ENCODE measurements at places on chromosomes 2 and 18.

DNA sequence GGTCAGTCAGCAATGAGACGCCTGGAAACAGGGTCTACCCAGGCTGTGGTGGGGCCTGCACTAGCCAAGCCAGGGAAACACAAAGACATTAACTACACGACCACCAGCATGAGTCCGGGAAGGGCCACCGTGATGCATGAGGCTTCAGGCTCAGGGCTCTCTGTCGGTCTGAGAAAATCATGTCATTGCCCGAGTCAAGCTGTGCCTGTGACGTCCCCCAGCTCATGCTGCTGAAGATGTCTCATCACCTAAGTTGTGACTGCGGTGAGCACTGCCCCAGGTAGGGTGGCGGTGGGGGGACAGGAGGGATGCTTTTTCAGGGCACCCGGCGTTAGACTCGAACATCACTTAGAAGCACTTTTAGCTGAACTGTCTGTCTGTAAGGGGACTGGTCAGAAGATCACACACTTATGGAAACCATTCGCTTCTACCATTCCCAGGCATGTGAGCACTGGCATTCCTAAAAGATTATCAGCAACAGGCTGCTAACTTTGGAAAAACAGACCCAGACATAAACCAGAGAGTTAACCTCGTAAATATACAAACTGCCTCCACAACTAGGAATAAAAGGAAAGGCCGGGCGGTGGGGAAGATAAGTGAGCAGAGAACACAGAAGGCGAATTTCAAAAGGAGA is 234.5 kb downstream of the HDAC4 start:
- DNase-seq = no peak

GRCh38 chr2:238938401-238939055 is 90.6 kb downstream of the TWIST2 start:
- no peak for DNase-seq

DNA sequence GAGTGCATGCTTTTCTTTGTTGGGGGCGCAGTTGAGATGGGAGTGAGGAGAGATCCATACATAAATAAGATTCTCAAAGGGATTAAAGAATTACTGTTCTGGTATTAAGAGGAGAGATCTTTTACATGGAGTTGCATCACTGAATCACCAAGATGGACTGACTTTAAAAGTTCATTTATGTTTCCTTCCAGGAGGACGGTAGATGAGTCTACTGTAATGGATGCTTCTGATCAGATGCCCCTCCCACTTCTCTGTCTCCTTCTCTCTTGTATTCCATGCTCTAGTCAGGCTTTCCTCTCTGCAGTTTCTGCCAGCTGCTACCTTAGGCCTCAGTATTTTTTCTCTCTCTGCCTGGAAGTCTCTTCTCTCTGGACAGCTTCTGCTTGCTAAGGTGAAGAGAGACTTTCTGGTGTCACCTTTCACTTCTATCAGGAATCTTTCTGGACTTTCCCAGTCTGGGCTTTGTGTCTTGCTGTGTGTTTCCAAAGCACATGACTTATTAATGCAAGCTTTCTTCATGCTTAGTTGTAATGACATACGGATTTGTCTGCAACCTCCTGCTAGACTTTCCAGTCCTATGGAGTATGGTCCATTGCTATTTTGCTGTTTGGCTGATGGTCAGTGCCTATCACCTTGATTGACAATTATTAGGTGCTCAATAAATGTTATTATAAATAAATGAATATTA is 23.6 kb downstream of the FAM171B start:
- DNase-seq = no peak

DNA sequence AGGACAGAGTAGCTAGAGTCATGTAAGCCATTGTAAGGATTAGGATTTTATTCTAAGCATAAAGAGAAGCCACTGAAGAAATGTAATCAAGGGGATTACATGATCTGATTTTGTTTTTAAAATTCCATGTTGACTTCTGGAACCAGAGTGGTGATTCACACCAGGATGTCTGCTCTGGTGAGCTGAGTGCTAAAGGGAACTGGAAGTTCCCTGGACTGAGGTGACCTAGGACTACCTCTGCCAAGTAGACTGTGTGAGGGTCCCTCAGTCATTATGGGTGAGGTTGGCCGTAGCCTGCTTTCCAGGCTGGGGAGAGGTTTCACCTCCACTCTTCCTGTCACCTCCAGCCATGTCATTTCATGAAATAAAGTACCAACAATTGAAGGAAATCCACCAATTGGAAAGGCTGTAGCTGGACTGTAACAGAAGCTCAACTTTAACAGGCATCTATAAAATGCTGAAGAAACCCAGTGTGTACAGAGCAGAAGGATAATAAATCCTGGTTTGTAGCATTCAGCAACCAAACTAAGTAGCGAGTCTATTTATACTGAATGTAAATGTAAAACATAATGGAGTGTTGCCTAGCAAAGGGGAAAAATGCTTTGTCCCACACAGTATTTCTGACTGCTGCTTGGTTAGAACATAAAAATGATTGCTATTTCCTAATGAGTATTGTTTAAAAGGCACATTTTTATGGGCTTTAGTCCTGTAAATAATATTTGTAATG is 507.4 kb upstream of the PKDCC start:
- no peak for DNase-seq

DNA sequence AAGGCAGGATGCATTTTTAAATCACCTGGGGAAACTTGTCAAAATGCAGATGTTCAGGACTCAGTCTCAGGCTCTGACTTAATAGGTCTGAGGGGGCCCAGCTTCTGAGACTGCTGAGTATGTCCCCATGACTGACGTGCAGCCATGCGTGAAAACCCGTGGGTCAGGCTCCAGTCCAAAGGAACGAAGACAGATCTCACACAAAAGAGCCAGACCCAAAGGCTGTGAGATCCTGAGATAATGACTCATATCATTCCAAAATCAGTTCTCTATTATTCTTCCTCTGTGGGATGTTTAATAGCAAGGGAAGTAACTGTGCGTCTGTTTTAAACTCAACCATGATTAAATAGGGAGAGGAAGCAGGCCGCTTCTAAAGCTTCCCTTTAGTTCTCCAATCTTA is 107.4 kb upstream of the ACAA2 start:
- DNase-seq = no peak

DNA sequence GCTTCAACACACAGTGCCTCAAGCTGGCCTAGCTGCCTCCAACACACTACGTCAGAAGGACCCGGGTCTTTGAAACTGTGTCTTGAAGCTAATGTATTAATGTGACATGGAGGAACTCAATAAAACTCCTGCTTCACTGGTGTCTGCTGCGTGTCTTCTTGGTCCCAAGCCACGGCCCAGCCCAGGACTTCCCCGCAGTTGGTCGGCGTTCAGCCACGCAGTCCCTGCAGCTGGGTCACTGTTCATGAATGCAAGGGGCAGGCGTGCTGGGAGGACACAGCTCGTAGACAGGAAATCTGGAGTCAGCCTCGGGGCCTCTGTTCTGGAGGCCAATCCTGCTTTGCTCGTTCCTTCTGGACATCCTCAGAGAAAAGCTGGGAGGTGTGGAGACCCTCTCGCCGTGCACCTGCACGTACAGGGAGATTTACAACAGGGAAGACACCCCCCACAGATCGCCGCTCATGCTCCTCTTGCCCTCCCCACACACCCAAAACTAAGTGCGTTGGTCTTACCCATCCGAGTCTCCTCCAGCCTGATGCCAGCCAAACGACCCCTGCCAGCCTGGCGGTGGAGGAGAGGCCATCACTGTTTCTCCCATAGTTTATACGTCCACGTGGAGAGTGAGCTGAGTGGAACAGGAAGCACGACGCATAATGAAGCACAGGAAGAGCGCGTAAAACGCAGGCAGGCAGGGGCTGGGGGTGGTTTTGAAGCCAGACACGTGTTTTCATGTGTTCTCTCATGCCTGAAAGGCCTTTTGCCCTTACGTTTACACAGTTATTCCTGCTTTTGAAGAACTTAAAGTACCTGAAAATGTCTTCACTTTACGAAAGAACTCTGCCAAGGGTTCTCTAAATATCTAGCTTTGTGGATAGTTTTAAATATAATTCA is 39.7 kb downstream of the ADI1 start:
- DNase-seq = no peak

DNA sequence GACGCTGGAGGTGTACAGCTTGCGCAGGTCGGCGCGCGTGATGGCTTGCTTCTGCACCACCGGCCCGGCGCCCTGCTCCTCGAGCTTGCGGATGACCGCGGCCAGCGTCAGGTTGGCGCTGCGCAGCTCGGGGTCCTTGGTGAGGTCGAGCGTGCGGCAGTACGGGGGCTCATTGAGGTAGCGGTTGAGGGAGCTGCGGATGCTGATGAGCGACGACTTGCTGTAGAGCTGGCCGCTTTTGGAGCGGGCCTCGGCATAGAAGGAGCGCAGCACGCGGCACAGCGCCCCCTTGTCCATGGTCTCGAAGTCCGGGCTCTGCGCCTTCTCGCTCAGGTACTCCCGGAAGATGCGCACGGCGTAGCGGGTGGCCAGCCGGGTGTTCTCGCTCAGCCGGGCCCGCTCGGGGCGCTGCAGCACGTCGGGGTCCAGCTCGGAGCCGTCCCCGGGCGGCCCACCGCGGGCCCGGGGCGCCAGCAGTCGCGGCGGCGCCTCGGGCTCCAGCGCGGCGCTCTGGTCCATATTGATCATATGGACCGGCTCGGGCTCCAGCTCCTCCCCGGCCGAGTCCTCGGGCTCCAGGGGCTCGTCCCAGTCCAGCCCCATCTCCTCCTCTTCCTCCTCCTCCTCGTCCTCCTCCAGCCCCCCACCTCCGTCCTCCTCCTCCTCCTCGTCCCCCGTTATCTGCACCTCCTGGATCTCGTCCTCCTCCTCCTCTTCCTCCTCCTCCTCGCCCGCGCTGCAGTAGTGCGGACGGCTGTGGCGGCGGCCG is 523 bp downstream of the KCTD1 start:
- DNase-seq = peak; percentile 88

GRCh38 chr18:33839452-33840211 is 261.6 kb downstream of the ASXL3 start:
- DNase-seq = peak; percentile 81

GRCh38 chr2:24164416-24164973 is 10.4 kb upstream of the FAM228A start:
- DNase-seq = no peak

GRCh38 chr2:620471-621302 is 56.5 kb downstream of the TMEM18 start:
- no peak for DNase-seq

DNA sequence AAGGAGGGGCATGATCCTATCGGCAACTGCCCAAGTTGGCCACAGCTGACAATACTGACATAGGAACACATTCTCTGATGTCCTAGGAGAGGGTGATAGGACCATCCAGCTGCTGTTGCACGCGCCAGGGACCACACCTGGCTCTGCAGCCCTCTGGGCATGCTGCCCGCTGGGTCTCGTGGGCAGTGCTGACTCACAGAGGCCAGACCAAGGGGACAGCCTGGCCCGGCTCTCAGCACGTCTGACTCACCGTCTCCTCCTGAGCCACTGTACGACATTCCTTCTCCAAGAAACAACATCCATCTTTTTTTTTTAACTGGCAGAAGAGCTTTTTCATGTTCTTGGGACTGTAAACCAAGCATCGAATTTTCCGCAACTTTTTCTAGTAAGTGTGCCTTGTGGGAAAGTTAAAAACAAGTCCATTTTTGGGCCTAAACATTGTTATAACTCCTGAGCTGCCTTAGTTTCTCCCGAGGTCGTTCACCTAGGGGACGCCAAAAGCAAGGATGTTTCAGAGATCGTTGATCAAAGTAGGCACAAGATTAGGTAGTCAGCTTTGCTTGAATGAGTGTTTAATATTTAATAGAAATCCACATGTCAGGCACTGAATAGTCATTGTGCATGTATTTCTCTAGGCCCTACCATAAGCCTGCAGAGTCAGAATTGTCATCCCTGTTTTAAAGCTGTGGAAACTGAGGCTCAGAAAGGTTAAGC is 100.3 kb downstream of the TTC32 start:
- DNase-seq = no peak

DNA sequence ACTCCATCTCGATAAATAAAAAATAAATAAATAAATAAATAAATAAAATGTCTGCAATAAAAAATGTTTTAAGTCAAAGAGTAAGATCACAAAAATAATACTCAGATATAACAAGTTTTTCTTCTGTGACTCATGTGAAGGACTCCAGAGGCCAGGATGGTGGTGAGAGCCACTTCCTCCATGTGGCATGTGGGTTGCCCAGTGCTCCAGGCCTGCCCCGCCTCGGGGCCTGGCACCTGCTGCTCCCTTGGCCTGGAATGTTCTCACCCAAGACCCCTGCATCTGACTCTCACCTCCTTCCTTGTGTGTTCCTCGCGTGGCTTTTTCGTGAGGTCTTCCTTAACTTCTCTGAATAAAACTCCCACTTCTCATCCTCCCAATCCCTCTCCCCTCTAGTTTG is 77.4 kb upstream of the LDLRAD4 start:
- no peak for DNase-seq

- DNase-seq = no peak
These were observed 794 bp downstream of the NOTO start for GRCh38 chr2:73203055-73203681.

DNA sequence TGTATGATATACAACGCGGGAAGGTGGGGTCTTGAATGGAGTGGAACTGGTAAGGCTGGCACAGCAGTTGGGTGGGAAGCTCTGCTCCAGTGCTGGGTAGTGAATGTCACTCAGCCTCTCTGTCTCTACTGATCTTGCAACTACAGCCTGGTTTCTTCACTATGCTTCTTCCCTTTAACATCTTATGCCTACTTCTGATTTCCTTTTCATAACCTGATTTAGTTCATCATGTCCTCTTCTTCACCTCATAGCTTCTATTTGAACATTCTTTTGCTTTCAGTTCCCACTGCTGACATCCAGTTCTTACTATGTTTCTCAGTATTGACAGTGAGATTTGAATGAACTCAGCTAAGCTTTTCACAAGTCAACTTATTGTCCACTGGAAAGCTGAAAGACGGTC is 286.2 kb downstream of the ARL6IP6 start:
- DNase-seq = no peak

DNA sequence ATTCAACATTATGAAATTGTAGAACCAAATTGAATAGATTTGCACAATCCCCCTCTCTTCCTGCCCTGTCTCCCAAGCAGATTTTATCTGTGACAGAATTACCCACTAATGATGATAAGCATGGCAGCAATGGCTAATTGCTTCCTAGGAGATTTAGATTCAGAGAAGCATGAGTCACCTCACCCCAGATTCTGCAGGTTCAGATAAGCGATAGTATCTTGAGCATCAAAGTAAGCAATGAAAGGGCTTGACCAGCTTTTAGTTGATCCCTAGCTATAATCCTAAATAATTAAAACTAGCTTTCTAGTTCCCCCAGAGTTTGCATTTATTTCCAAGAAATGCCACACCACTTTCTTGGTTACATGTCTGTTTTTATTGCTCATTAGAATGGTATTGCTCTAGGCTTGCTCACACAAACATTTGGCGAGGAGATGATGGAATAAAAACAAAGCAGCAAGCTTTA is 204.3 kb downstream of the GULP1 start:
- no peak for DNase-seq

GRCh38 chr2:11762799-11763461 is 16.5 kb downstream of the LPIN1 start:
- DNase-seq = no peak

DNA sequence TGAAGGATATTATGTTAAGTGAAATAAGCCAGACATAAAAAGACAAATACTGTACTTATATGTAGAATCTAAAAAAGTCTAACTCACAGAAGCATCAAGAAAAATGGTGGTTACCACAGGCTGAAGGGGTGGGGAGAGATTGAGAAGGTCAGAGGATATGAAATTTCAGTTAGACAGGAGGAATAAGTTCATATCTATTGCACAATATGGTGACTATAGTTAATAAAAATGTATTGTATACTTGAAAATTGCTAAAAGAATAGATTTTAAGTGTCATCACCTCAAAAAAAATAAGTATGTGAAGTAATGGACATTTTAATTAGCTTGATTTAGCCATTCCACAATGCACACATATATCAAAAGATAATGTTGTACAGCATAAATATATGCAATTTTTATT is 19.8 kb downstream of the ACMSD start:
- no peak for DNase-seq

All from NCI-H526 (cell line).